DMS53 (cell line): ENCODE measurements at places on chromosomes 16 and 17.

DNA sequence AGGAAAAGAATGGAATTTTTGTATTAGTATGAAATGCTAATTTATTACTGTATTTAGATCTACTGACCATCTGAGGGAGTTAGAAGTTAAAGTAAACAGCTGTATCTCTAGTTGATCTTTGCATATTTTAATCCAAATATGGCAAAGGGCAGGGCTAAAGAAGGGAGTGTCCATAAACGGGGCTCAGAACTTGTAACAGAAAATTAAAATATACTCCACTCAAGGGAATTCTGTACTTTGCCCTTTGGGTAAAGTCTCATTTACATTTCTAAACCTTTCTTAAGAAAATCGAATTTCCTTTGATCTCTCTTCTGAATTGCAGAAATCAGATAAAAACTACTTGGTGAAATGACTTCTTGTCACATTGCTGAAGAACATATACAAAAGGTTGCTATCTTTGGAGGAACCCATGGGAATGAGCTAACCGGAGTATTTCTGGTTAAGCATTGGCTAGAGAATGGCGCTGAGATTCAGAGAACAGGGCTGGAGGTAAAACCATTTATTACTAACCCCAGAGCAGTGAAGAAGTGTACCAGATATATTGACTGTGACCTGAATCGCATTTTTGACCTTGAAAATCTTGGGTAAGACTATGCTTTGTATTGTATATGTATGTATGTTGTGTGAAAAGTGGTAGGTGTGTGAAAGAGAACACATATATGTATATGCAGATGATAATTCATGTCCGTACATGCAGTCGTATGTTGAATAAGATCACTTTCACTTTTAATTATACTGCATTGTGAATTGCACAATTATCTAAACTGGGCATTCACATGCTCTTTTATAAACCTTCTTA, at the start of gene ASPA:
TSS of gene ASPA (plus strand) at position 186 of the 799 bp plus-strand sequence. CDS start at position 349, 163 bp downstream.
- peak; percentile 9 for DNase-seq

- peak; percentile 97 for DNase-seq
Observed at GRCh38 chr16:57475711-57476339, 10.5 kb downstream of the DOK4 start.

- peak; percentile 82 for DNase-seq
Observed at GRCh38 chr16:22816475-22816874, 2.5 kb downstream of the HS3ST2 start.

DNA sequence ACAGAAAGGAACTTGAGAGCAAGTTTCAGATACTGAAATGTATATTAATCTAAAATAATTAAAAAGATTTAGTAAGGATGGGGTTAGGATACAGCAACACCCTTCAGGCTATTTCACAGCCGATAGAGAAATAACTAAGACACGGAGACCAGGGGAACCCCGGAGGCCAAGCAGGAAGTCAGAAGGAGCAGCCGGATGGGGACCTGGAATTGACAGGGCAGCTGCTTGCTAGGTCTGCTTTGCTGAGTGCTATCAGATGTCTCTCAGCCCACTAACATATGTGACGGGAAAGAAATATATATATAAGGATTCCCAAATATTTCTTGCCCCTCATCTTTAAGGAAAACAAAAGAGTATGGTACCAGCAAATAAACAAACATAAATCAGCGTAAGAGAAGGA, 154.1 kb upstream of the CDH5 start:
- DNase-seq = no peak

GRCh38 chr16:55081622-55082590, 151.2 kb downstream of the IRX5 start:
- DNase-seq = no peak

DNA sequence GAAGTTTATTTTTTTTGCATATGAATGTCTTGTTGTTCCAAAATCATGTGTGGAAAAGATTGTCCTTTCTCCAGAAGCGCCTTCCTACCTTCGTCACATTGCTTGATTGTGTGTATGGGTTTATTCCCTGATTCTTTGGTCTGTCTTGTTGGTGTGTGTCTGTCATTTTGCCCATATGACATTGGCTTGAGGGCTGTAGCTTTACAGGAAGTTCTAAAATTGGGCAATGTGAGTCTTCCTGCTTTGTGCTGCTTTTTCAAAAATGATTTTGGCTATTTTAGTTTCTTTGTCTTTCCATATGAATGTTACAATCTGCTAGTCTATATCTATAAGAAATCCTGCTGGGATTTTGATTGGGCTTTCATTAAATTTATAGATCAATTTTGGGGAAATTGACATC, 217.2 kb downstream of the SNX29 start:
- DNase-seq = no peak

DNA sequence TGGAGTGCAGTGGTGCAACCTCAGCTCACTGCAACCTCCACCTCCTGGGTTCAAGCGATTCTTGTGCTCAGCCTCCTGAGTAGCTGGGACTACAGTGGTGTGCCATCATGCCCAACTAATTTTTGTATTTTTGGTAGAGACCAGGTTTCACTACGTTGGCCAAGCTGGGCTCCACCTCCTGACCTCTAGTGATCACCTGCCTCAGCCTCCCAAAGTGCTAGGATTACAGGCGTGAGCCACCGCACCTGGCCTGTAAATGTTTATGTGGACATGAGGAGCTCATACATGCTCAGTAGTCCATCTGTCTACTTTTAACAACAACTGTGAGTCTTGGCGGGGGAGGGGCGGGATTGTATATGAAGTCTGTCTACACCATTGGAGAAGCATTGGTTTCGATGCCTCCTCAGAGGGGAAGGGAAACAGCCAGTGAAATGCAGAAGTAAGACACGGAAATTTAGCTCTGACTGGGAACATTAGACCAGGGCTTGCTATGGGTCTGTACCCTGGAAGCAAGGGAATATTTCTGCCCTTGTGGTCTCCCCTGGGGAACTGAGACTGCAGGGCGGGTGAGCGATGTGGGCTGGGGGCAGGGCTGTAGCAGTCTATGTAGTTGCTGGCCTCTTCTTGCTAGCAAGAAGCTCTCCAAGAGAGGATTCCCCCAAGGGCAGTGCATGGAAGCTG, 9.3 kb downstream of the NUBP1 start:
- no peak for DNase-seq

- DNase-seq = no peak
Observed at GRCh38 chr16:81649561-81650184, 129.4 kb upstream of the PLCG2 start.

DNA sequence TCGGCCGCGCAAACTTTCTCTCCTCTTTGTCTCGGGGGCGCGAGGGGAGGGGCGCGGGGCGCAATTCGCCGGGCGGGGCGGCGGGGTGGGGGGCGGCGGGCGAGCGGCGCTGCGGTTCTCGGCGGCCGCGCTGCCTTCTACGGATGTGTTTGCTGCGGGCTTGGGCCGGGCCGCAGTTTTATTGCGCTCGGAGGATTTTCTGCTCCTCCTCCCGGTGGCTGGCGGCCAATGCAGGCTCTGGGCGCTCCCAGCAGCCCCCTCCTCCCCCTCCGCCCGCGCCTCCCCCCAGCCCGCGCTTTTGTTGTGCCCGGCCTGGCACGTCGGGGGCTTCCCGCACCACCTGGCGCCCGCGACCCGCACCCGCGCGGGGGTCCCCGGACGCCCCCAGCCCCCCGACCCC, at the start of gene TIMP2:
TSS of gene TIMP2 (minus strand) at position 154 of the 400 bp plus-strand sequence. CDS start 299 bp downstream, outside the sequence.
- DNase-seq = peak; percentile 90

DNA sequence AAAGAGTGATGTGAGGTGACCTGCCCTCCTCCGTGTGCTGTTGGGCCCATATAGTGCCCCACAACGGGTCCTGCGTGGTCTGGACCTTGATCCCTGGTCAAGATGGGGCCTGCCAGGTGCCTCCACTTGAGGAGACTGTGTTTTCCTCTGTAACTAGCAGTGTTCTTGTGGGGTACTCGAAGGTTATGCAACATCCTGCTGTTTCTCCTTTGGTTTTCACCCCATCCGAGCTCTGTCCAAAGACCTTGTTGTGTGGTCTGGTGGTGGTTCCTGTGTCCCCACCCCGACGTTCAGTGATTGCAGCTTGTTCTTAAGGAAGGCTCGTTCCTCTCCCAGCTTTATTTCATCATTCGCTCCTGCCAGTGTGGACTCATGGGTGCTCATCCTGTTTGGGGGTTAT, 38.7 kb upstream of the ZNF750 start:
- DNase-seq = no peak

- DNase-seq = peak; percentile 47
Observed at GRCh38 chr17:4947010-4947410, 1.3 kb downstream of the PFN1 start.

DNA sequence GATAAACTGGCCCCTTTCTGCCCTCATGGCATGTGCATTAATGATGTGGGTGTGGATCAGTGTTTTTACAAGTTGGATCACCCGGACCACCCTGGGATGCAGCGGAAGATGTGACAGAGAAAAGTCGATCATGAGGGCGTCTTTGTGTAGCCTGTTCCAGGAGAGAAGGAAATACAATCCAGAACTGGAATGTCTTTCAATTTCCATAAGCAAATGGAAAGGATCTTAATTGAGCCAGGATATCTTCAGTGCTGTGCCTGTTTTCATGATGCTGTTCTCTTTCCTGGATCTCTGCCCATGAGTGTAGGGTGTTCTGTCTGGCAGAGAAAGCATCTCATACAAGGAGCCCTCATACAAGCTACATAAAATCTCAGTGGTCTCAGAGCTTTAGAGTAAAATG, 481.4 kb downstream of the XYLT1 start:
- DNase-seq = no peak

DNA sequence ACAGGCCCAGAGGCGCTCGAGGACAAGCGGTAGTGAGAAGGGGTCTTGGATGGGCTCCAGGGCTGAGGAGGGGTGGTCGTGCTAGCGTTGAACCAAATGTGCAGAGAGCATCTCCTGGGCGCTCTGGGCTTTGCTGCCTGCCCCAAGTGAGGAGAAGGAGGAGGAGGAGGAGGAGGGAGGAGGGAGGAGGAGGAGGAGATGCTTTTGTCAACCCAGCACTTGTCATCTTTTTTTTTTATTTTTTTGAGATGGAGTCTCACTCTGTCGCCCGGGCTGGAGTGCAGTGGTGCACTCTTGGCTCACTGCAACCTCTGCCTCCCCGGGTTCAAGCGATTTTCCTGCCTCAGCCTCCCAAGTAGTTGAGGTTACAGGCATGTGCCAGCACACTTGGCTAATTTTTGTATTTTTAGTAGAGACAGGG, 59.8 kb downstream of the PGS1 start:
- DNase-seq = no peak

DNA sequence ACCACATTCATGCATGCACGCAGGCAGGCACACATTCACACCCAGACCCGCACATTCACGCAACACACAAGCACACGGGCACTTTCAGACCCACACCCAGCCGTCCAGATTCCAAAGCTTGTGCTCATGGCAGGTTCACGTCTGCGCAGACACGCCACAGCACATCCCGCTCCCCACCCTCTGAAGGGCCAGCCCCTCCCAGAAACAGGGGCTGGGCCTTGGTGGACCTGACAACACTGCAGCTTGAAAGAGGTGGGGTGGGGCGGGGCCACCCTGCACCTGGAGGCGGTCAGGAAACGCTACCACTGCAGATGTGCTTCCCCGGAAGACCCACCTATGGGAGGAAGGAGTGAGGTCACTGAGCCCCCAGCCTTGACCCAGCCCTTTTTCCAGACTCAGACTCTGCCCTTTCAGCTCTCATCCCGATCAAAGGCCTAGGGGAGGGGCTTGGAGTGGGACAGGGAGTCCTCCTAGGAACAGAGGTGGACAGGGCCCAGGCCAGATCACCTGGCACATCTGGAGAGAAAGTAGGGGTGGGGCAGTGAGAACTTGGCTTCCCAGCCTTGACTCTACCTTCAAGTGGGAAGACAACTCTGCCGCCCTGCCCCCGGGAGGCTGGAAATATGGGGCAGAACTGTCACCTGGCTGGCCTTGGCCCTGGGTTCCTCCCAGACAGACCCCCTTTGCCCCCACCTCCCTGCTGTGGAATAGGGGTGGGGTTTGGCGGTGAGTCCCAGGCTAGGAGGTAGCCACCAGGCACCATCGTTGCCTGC, 11.0 kb downstream of the P3H4 start:
- DNase-seq = peak; percentile 95

DNA sequence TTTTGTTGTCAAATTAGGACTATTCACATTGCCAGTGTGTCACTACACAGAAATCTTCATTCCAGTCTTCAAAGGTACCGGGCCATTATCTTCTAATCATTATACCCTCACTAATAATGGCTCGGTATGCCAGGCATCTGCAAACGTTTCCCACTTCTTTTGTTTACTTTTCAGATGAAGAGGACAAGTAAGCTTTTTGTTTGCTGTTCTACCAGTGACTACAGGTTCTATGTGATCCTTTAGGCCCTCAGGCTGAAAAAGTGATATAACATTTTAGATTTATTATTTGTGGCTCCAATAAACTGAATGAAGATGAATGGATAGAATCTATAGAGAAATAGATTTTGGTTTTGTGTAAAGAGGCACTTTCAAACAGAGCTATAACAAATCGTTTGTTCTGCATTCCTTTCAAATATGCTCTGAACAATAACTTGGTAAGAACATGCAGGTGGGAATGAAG, 403 bp upstream of the KRTAP3-1 start:
- peak; percentile 79 for DNase-seq
